ENCODE measurements at places on chromosomes 1 and 21.

DNA sequence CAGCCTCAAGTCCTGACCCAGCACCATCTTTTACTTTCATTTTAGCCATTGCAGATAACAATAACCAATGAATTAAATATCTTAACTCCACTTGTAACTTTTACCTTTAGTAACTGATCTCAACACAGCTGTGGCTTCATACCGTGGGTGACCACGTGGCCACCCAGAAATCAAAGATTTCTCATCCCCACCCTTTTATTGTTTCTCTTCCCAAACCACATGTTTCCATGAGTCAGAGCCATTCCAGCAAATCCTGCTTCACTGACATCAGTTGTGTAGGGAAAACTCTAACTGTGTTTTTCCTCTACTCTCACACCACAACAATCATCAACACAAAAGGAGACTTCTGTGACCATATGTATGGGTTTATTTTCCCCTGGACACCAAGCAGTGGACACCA is 25.1 kb upstream of the BRDT start:
- DNase-seq = no peak

GRCh38 chr1:161159913-161160243 is 578 bp downstream of the USP21 start:
- DNase-seq = no peak

GRCh38 chr1:165680303-165680702 is 18.1 kb downstream of the ALDH9A1 start:
- no peak for DNase-seq

DNA sequence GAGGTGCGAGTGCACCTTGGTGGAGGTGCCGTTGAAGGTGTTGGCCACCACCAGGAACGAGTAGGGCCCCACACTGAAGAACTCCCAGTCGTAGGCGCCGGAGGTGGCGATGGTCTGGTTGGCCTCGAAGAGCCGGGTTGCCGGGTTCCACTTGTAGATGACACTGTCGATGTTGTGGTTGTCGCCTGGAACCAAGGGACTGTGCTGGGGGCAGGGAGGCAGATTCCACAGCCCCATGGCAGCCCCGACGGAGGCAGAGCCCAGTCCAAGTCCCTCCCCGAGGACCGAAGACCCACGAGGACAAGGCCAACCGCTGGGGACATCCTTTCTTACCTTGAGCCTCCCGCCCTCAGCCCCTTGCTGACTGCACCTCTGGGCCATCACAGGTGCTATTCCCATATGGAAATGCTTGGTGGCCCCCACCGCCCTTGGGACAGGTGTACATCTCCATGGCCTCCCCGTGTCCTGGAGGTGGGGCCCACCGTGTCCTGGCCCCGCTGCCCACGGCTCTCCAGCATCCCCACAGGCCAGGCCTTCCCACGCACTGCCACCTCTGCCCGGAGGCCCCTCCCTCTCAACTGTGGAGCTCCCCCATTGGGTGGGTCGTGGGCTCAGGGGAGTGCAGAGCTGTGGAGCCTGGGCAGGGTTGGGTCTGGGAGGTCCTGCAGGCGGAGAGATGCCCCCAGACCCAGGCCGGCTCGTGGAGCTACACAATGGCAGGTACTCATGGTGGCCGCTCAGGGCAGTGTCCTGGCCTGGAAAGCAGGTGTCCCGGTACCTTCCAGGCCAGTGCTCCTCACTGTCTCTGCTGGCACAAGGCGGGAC is 17.9 kb downstream of the KRTAP10-1 start:
- DNase-seq = no peak

DNA sequence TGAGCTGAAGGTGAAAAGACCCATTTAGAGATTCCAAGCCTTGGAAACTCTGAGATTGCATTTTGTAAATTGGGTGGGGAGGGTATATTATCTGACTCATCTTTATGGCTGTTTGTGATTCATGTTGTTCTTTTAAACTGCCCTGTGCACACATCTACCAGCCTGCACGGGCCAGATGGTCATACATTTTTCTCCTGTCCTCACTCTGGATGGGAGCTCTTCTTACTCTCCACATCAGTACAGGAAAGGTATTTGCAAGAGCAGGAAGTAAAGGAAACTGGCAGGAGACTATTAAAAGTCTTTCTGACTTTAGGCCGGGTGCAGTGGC is 14.3 kb upstream of the NMNAT2 start:
- no peak for DNase-seq

DNA sequence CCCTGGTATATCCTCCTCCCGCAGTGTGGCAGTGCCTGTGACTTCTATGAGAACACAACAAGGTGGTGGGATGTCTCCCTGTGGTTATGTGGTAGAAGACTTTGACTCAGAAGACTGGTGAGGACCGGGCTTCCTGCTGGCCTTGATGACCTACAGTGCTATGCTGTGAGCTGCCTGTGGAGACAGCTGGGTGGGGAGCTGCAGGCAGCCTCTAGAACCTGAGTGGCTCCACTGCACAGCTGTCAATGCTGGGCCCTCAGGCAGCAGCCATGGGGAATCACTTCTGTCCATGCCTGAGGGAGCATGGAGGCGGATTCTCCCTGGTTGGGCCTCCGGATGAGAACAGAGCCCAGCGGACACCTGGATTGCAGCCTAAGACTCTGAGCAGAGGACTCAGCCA is 14.9 kb downstream of the SLC1A7 start:
- no peak for DNase-seq

DNA sequence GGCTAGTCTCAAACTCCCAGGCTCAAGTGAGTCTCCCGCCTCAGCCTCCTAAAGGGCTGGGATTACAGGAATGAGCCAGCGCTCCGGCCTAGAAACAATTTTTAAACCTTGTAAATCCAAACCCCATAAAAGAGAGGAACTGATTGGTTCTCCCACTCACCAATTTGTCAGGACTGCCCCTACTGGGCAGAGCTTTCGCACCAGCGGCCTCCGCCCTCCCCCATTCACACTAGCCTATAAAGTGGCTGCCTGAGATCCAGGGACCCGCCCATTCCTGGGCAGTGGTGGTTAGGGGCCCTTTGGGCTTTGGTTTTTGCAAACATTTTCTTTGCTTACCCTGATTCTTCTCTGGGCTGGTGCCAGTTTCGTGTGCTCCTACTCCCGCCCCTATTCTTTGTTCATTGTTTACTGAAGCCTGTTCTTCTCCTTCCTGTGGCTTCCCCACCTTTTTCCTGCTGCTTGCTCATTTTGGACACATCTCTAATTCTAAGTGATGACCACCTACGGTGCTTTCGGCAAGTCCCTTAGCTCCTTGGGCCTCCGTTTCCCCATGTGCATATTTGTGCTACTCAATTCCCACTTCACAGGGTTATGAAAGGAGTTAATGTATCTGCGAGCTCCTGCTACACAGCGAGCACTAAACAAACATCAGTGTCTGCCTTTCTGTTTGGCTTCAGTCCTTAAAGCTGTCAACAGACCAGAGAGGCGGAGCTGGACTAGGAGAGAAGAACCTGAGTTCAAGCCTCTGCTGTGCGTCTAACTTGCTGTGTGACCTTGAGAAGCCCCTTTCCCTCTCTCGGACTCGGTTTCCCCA is 39.8 kb upstream of the CLIC4 start:
- peak; percentile 74 for DNase-seq

DNA sequence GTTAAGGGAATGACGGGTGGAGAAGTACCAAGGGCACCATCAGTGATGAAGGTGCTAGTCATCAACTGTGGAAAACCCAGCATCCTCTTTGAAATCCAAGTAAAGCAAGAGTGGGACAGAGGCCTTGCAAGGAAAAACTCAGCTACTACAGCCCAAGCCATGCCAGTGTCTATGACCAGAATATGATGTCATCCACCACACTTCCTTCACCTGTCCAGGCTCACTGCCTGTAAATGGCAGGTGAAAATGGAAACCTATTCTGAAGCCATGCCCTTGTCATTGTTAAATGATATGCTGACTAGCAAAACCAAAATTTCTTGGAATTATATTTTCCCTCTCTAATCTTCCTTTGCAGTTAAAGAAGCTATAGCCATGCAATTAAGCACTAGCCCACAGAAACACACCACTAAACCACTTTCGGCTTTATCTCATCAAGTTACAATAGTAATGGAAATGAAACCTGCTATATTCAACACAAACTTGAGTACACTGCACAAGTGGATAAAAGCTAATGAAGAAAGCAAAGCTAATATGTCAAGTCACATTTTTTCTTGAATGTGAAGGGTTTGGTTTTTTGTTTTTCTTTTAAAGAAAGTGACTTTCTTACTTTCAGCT is 96.3 kb upstream of the RALGPS2 start:
- no peak for DNase-seq

DNA sequence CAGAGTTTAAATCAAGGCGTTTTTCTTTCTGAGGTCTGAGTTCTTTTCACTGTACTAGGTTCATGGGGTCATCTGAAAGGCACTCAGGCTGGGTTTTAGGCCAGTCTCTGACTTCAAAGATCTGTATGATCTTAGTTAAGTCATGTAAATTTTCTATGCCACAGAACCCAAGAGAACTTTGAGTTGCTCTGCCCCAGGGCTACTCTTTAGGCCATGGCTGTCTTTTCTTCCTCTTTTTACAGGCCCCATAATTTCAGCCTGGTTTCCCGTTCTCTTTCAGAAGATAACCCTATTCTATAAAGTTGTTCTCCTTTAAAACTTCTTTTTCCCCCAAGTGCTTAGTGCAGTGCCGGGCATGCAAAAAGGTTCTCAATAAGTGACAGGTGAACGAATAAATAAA is 26.1 kb downstream of the METTL13 start:
- DNase-seq = no peak

DNA sequence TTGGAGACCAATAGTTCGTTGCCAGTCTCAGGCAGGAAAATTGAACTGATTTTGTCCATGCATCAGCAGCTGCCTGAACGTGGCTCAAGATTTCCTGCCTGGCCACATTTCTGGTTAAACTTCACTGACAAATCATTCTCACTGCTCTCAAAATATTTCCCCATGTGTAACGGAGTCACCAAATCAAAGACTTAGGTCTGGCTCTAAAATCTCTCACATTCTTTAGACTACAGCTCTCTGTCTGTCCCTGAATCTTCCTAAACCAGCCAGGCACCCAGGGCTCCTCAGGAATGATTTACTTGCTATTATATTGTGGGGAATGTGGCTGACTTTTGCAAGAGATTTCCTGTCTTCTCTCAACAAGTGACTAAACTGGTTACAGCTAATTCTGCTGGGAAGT is 49.2 kb upstream of the GJA8 start:
- no peak for DNase-seq

- no peak for DNase-seq
Observed at GRCh38 chr21:19590044-19590443, 1186.5 kb upstream of the TMPRSS15 start.

DNA sequence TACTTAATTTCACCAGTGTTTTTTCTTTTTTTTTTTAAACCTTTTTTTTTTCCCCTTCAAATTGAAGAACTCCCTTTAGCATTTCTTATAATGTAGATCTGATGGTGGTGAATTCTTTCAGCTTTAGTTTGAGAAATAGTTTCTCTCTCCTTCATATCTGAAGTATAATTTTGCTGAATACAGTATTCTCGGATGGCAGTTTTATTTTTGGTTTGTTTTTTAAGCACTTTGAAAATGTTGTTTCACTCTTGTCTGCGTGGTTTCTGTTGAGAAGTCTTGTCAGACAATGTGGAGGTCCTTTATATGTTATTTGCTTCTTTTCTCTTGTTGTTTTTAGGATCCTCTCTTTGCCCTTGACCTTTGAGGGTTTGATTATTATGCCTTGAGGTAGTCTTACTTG is 135.1 kb downstream of the RPS6KC1 start:
- DNase-seq = no peak

GRCh38 chr21:45020629-45021427 is 53.6 kb upstream of the ADARB1 start:
- DNase-seq = no peak

GRCh38 chr1:224623310-224623714 is 7.2 kb downstream of the CNIH3 start:
- DNase-seq = no peak

DNA sequence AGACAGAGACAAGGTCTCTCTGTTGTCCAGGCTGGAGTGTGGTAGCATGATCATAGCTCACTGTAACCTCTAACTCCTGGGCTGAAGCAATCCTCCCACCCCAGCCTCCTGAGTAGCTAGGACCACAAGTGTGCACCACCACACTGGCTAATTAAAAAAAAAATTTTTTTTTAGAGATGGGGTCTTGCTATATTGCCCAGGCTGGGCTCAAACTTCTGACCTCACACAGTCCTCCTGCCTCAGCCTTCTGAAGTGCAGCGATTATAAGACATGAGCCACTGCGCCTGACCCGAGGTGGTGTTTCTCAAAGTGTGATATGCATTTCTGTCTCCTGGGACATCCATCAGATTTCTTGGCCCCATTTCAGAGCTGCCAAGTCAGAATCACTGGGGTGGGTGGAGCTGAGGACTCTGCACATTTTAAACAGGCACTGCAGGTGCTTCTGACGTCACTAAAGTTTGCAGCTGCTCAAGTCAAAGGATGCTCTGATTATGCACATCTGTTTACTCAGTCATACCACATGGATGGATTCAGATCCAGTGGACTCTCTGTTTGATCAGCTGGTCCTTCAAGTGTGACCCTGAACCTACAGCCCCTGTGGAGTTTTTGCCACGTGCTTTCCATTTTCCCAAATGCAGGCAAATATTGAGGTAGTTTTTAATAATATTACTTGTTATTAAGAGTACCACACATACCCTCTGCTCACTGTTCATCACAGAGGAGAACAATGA is 21.4 kb downstream of the TGFB2 start:
- DNase-seq = no peak

GRCh38 chr1:204989266-204990058 is 53.5 kb upstream of the CNTN2 start:
- DNase-seq = peak; percentile 72

DNA sequence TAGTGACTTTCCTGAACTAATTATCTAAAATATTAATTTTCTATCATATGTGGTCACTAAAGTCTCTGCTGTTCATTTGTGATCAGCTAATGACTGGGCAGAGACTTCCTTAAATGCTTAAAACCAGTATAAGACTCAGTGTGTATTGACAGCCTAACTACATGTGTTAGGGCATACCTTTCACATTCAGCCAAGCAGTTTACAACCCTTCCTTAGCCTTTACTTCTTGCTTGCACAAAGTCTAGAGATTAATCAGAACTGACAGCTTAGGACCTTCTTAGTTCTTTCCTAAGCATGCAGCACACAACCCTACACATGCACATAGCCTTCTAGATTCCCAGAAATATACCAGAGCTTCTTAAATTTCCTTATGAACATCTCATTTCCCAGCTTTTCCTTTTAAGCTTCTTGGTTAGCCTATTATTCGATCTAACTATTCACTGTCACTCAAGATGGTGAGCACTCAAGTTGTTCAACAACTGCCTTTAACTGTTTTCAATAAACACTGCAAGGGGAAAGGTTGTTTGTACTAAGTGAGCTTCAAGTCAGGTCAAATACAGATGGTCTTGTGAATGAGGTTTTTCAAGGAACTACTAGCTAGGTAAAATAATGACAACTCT is 13.4 kb downstream of the EYA3 start:
- DNase-seq = no peak

All from DMS 273 treated with DMSO at 0.1 percent for 48 hours (cell line).